Amniotic epithelial cell (primary cell): ENCODE measurements at places on chromosomes 2 and 18.

GRCh38 chr2:94997981-94998930 lies 27.3 kb upstream of the MAL start:
- DNase-seq = no peak

DNA sequence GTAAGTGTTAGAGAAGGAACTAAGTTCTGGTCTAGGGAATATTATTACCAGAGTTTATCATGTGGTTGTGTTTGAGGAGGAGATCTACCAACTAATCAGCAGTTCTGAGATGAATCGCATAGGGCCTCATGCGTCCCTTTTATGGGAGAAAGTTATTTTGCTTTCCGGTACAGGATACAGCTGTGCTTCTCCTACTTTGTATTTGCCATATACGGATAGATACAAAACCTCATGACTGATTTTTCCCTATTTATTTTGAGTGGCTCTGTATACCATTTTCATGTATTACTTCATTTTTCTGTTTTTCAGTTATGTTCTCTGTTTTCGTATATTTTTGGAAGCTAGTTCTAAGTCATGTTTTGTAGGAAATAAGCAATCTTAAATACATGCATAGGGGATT lies 66.8 kb downstream of the ACSL3 start:
- no peak for DNase-seq

DNA sequence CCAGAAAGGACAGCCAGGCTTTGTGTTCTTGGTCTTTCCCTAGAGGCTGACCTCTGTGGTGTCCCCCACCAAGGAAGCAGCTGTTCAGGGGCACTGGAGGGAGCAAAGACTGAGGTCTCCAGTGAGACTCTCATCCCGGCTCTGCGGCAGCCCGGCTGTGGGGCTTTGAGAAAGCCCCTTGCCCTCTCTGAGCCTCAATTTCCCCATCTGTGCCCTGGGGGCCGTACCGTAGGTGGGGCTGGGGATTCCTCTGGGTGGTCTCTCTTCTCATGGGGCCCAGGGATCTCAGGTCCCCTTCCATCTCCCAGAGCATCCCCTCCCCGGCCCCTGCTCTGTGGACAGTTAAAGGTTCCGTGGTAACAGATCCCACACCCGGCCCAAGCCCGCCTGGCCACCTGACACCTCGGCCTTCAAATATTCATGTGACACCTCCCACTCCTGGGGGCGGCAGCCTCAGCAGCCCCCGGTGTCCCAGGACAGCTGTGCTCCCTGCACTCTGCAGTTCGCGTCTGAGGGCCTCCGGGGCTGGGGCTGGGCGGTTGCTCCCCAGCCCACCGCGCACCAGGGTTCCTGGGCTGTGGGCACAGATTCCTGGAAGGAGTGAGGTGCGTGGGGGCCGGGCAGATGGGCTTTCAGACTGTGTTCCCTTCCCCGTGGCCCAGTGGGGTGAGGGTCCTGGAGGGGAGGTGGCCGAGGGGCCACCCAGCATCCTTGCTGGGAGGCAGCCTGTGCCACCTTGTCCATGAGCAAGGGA lies 15.1 kb upstream of the KLHL30 start:
- no peak for DNase-seq

DNA sequence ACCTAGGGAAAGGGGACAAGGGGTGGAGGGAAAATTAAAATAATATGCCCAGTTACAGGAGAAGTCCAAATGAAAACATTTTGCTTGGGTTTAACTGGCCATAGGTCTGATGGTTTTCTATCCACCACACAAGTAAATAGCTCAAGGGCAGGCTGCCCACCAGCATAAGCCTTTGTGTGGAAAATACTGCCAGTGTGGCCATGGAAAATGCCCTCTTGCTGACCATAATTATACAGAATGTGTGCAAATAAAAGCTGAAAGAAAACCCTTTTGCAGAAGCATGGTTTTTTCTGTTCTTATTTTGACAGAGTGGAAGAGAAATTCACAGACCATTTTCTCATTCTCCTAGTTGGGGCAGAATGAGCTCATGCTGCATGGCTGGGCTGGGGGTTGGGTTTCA lies 111.3 kb upstream of the SIX2 start:
- DNase-seq = no peak

DNA sequence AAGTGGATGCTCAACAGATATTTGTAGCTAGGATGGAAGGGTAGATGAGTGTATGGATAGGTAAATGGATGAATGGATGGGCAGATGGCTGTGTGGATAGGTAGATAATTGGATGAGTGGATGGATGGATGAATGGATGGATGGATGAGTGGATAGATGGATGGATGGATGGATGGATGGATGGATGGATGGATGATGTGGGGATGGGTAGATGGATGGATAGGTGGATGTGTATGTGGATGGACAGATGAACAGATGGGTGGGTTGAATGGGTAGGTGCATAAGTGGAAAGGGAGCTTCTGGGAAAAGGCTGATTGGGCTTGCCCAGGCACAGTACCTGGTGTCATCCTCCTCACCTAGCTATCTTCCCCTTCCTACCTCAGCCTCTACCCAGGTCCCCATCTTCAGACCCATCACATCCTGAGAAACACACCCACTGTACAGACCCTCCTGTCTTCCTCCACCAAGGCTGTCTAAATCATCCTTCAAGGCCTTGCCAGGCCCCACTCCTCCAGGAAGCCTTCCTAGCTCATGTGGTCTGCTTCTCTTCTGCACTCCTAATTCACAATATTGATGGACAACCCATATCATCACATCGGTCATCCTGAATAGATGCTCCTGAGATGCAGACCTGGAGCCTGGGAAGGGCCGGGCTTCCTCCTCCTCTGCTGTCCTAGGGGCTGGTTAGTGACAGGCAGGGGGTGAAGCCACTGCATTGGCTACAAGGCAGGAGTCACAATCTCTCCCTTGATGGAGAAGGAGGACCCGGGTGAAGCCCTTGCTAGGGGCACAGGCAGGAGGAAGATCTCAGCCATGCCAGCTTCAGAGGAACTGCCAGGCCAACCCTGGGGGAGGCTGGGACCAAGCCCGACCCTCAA lies 49.4 kb downstream of the SMAD7 start:
- no peak for DNase-seq

- peak; percentile 84 for DNase-seq
These were observed 94.3 kb downstream of the LIPG start for GRCh38 chr18:49656073-49656692.

- DNase-seq = peak; percentile 10
These were observed 128.3 kb upstream of the ATP5MC3 start for GRCh38 chr2:175309799-175310198.

DNA sequence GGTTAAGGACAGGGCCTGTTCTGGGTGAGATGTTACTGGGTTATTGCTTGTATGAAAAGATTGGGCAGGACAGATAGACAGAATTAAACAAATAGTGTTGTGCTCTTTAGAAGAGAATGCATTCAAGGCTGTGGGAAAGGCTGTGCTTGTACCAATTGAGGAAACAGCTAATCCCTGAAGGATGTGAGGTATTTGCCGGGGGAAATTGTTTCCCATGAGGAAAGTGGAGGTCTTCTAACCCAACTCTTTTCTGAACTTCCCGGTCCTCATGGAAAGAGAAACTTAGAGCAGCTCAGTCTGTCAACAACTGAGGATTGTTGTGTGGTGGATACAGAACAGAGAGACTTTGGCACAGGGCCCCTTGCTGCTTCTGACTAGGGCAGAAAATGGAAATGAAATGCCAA lies 9.5 kb downstream of the SLC1A4 start:
- peak; percentile 79 for DNase-seq

GRCh38 chr18:79702906-79703305 lies 23.3 kb downstream of the CTDP1 start:
- no peak for DNase-seq

DNA sequence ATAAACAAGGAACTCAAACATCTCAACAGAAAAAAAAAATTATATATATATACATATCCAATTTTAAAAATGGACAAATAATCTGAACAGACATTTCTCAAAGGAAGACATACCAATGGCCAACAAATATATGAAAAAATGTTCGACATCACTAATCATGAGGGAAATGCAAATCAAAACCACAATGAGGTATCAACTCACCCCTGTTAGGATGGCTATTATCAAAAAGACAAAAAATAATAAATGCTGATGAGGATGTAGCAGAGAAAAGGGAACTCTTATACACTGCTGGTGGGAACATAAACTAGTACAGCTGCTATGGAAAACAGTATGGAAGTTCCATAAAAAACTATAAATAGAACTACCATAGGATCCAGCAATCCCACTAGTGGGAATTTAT lies 46.1 kb downstream of the CLASP1 start:
- no peak for DNase-seq

DNA sequence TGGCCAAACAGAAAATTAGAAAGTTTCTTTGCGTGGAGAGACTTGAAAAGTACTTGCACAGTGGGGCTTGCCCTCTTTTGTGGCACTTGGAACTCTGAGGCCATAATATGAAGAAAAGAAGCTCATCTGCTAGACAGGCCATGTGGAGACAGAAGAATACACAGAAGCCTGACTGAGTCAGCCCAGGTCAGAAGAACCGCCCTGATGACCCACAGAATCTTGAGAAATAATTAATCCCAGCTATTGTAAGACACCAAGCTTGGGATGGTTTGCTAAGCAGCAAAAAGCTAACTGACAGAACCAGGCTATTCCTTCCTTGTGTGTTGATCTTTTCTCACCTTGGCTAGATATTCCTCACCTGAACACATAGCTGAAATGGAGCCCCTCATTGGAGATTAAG lies 33.7 kb downstream of the G6PC2 start:
- peak; percentile 70 for DNase-seq

DNA sequence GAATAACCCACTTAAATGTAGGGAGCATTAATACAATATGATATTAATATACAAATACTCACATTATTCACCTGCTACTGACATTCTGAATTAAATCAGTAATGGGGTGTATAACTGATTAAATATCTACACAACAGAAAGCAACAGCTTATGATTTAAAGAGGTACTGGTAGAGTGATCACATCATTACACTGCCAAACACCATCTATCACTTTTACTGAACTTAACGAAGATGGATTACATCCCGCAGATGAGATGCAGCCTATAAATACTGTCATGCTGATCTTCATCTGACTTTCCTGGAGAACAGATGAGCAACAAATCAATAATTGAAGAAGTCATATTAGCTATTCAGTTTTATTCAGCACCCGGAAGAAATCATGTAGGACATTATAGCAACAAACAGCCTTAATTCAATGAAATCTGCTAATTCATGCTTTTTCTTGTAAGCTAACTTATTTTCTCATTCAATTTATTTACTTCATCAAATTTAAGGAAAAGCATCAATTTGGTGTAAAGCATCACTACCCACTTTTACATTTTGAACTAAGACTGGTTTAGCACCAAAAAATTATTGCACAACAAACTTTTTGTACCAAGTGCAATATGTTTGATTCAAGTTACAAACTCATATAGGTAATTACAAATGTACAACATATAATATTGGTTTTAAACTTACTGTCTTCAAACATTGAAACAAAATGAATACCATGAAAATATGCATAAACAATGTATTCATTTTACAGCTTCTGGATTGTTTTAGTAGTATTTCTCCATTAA lies 1509.0 kb downstream of the LRP1B start:
- DNase-seq = no peak

- DNase-seq = no peak
These were observed 929.5 kb downstream of the ERBB4 start for GRCh38 chr2:211609127-211609526.

DNA sequence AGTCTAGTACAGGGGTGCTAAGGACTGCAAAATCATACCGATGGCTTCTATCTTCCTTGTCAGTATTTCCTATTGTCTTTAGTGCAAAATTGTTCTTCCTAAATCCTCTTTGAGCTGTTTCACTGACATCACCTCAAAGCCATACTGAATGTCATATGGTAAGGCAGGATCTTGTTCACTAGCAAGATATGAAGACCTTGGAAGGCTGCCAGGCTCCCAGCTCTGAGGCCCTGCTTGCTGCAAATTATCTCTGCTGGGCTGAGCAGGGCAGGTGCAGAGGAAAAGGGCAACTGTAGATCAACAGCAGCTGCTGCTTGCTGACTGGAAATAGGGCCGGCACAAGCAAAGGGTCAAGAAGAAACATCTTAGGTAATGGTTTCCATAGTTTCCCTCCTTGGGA lies 58.2 kb downstream of the PMAIP1 start:
- DNase-seq = peak; percentile 61

GRCh38 chr2:197986977-197987376 lies 182.6 kb downstream of the PLCL1 start:
- DNase-seq = no peak

- DNase-seq = no peak
These were observed 22.0 kb downstream of the SMAD7 start for GRCh38 chr18:48928787-48929186.

DNA sequence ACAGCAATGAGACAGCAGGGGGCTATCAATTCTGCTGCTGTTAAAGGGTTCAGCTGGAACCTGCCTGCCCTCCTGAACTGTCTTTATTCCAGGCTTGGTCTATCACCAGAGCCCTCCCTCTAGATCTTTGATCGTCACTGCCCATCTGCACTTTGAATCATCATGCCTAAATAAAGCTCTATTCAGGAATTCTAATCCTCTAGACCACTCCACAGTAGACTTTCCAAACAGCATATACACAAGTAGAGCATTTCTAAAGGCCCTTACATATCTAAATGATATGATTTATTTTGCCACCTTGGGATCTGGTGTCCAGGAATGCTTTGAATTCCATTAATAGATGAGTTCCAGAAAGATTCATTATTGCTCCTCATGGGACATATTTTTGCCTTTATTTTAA lies 542.1 kb upstream of the SYT4 start:
- peak; percentile 42 for DNase-seq

GRCh38 chr2:101185085-101185484 lies 33.9 kb upstream of the TBC1D8 start:
- DNase-seq = no peak

DNA sequence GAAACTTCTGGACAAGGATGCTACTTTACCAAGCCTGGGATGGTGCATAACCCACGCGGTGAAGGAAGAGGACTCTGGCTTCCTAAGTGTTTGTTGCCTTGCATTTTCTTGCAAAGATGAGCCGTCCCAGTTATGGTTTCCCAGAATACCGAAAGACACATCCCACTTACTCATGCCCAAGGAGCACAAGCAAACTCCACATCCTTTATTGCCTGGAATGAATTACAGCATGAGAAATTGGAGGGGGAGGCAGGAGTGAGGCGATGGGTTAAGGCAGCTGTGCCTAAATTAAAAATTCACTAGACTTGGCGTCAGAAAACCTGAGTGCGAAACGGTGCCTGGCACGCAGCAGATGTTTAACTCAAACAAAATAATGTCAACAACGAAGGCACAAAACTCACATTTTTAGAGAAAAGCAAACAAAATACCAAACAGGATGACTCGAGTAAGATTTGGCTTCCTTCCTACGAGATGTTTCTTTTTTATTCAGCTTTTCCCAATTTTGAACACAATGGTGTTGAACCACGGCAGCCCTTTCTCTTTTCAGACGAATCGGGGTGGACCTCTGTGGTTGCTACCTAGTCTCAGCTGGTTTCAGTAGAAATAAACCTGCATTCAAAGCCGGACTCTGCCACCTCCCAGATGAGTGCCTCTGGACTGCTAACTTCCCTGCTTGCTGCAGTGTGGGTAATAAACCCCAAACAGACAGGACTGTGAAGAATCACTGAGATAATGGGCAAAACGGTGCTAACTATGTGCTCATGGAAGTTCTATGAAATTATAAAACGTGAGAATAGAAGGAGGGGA lies 100.3 kb upstream of the NCK2 start:
- DNase-seq = no peak

GRCh38 chr2:191202209-191202721 lies 42.9 kb upstream of the MYO1B start:
- DNase-seq = peak; percentile 93

GRCh38 chr18:47163241-47163640 lies 12.9 kb downstream of the IER3IP1 start:
- peak; percentile 87 for DNase-seq
